ENCODE measurements at places on chromosomes 12 and 14.
A peak's percentile ranks its signal among the peaks of the same experiment; 100 is the strongest.

- no peak for DNase-seq
These were observed 38.0 kb downstream of the GRIP1 start for GRCh38 chr12:66640691-66641460.

- no peak for DNase-seq
These were observed 47.4 kb upstream of the BCL7A start for GRCh38 chr12:121974026-121974985.

GRCh38 chr12:87491089-87491488 is 538.1 kb downstream of the C12orf50 start:
- DNase-seq: no peak

DNA sequence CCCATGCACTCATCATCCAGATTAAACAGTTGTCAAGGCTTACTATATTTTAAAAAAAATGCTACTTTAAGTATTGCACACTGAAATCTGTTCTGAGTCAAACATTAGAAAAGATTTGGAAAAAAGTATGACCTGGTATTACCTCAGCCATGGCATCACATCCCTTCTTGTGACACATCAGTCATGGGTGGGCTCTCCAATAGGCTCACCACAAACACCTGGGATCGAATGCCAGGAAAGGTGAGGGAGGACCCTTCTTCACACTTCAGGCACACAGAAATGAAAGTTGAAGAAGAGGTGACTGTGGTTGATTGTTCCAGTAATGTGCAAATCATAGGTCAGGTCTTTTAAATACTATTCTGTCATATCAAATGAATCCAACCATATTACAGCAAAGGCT is 36.6 kb upstream of the GZMB start:
- DNase-seq: no peak

GRCh38 chr12:3713947-3714346 is 39.0 kb downstream of the CRACR2A start:
- DNase-seq: no peak

- no peak for DNase-seq
These were observed 23.9 kb downstream of the GNG2 start for GRCh38 chr14:51884086-51884927.

DNA sequence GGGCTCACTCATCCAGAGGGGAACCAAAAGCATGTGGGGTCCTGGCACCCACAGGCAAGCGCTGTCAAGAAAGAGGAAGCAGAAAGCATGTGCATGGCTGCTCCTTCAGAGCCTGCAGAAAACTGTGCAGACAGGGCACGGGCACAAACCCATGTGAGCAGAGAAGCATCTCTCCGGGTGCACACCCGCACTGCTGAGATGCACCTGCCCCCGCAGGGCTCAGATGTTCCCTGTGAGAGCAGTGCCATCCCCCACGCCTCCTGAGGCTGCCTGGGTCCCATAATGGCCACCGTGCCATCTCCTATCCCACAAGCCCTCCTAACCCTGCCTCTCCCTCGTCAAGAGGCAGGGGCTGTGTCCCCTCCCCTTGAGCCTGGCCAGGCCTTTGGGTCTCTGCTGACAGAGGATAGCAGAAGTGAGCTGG is 32.3 kb upstream of the INF2 start:
- DNase-seq: no peak

- DNase-seq: no peak
These were observed at the start of gene AKAP6 for GRCh38 chr14:32329146-32329545. AKAP6 (plus strand) TSS chr14:32329298; CDS start chr14:32433494, 104,196 bp downstream.

GRCh38 chr12:88802096-88802706 is 221.9 kb upstream of the KITLG start:
- no peak for DNase-seq

DNA sequence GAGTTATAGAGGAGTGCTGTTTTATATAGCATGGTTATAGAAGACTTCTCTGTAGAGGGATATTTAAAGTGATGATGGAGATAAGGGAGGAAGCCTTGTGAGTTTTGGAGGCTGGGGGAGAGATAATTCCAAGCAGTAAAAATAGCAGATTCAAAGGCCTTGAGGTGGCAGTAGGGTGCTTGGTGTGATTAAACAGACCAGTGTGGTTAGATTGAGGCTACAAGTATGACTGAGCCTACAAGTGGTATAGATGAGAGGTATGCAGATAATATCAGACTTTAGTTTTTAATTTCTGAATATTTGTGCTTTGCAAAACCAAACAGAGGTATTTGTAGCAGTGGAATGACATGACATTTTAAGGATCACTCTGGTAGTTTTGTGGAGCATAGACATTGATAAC is 20.3 kb downstream of the FANCM start:
- no peak for DNase-seq

DNA sequence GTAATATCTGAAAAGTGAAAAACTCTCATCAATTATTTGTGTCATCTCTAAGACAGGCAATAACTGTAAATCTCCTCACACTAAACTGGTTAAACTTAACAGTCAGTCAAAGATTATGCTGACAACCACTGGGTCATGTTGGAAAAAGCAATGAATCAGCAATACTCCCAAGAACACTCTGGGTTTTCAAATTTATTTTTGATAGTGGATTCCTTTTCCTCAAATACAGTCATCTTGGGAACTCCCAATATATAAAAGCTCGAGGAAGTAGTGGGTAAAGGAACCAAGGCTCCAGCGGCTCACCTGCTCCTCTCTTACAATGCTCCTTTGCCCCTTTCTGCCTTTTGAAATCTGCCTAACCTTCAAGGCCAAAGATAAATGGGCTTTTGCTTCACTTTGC is 70.0 kb downstream of the ARMH4 start:
- DNase-seq: no peak

GRCh38 chr12:115455268-115455681 is 771.3 kb upstream of the TBX3 start:
- DNase-seq: no peak

GRCh38 chr14:77221241-77221871 is 39.8 kb downstream of the TMEM63C start:
- DNase-seq: no peak

- DNase-seq: no peak
These were observed 6.3 kb upstream of the PIP4K2C start for GRCh38 chr12:57584690-57585089.

DNA sequence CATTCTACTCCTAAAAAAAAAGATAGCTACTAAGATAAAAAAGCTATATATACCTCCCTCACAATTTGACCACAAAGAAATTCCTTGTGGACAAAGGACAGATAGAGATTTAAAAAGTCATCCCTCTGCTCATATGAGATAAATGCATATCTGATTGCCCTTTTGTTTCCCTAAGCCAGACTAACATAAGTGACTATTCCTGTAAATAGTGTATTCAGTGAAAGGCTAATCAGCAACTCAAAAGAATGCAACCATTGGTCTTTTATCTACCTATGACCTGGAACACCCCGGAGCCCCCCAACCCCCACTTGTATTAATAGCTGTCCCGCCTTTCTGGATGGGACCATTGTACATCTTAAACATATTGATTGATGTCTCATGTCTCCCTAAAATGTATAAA is 6.3 kb upstream of the TMPO start:
- no peak for DNase-seq

DNA sequence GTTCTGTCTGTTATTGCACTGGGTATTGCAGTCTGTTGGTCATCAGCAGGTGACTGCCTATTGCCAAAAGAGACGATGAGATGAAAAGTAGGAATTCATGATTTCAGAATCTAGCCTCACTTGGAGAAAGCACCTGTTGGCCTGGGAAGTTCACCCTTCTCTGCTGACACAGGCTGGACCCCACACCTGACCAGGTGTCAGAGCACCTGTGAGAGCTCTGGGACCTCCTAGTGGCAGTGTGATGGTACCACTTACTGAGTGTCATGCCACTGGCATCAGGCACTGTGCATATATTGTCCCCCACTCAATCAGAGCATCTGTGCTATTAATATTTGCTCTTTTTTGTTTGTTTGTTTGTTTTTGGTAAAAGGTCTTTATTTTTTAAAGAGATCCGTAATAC is 68.0 kb downstream of the RASSF3 start:
- DNase-seq: no peak

DNA sequence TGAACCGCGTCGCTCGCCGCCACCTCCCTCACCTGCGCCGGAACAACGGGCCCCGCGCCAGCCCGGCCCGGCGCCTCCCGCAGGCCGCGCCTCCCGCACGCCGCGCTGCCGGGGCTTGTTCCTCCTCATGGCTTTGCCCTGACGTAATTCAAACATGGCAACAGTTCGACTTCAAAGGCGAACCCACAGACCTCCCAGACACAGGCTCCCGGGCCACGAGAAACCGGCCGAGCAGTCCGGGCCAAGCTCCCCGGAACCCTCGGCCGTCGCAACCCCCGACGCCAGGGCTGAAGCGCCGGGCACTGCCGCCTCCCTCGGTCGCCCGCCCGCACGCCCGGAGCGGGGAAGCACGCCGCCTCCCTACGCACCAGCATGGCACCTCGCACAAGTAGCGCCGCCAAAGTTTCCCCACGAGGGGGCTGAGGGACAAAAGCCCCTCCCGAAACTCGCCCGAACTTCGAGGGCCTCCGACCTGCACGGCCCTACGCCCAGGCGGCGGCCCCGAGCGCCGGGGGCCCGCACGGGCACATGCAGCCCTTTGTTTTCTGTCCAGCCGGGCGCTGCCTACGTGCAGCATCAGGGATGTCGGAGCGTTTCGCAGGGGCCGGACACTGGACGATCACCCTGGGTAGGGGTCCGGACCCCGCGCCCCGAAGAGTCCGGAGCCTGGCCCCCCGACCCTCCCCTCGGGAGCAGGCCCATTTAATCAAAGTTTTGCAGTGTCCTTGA is 1.7 kb downstream of the SINHCAF start:
- peak; percentile 55 for DNase-seq

GRCh38 chr14:29548948-29549370 is 378.7 kb downstream of the PRKD1 start:
- DNase-seq: no peak

GRCh38 chr12:14868916-14869506 is 16.6 kb downstream of the MGP start:
- no peak for DNase-seq

DNA sequence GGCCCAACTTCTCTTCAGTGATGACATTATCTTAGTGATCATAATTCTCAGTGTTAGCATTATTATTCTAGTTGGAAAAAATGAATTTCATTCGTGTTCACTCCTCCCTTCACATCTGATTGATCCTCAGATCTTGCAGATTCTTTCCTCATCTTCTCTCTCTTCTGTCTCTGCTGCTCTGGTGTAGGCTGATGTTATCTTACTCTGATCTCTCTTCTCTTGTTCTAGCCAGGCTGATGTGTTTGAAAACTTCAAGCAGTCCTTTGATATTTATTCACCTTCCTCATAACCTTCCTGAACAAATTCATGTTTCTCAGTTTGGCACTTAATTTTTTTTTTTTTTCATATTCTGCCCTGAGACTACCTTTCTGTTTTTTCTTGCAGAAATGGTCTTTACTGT is 5.6 kb upstream of the TBK1 start:
- DNase-seq: no peak

GRCh38 chr14:76212242-76212641 is 60.5 kb downstream of the GPATCH2L start:
- no peak for DNase-seq

GRCh38 chr12:12788675-12789368 is 3.4 kb downstream of the APOLD1 start:
- DNase-seq: peak; percentile 15

DNA sequence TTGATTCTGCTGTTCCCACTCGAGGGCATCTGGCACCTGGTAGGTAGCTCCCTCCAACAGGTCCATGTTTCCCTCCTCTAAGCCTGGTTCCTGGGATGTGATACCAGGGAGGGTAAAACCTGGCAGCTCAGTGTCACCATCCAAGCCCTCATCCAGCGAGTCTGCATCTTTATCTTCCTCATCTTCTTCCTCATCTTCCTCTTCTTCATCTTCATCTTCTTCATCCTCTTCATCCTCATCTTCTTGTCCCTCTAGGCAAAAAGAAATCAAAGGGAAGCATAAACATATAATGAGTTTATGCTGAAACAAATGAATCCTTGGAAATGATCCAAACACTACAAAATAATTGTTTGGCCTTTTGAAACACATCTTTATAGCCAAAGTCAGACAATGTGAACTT is 55.3 kb downstream of the ARMH4 start:
- no peak for DNase-seq

DNA sequence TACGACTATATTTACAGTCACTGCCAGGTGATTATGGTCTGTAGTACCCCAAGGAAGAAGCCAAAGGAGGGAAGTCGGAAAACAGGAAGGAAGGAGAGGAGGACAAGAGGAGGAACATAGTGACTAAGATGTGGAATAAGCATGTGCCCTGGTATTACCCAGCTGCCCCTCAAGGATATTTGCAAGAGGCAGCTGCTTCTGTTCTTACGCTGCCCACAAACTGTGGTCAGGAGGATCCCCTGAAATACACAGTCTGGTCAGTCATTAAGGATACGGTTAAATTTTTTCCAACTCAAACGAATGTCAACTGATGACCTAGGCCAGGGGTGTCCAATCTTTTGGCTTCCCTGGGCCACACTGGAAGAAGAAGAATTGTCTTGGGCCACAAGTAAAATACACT is 126.5 kb downstream of the CMAS start:
- DNase-seq: no peak

DNA sequence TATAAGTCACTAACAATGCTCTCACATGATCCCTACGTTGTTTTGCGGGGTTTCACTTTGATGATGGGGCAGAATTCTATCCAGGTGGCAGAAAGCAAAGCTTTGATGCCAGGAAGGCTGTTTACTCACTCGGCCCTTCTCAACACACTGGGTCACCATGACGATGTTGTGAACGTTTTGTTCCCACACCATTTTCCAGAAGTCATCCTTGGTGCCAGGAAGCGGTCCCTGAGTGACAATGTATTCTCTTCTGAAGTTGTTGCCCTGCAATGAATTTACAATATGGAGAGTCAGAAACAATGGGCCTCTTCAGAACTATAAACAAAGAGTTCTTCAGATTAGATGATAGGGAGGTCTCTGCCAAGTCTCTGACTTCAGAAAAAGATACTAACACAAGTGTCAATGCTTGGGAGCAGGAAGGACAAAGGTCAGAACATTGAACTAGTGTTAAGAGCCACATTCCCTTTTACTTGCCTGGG is 101.3 kb downstream of the PTPRB start:
- no peak for DNase-seq

- no peak for DNase-seq
These were observed 5.6 kb upstream of the MYL6B start for GRCh38 chr12:56146492-56147460.

DNA sequence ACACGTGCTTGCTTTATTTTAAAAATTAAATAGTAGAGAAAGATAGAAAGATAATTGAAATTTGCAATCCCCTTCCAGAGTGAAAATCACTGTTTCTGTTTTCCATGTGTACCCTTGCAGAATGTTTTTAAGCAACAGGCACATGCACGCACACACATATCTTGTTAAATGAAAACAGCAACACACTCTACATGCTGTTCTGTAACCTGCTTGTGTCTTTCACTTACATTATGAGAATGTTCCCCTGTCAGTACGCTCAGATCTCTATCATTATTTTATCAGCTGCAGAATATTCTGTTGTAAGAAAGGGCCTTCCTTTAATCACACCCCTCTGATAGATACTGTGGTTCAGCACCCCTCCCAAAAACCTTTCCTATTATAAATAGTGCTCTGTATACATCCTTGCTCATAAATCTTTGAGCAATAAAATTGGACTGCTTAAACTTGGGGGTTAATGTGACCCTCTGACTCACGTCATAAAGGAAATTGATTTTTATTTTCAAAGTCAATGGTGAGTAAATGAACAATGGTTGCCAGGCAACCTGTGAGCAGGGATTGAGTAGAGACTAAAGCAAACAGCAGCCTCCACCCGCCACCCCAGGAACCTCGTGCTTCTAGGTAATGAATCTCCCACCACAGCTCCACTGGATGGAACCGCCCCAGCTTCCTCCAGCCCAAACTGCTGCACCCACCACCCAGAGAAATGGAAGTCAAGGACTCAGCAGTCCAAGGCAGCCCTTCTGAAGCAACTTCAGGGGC is 31.9 kb upstream of the CHGA start:
- no peak for DNase-seq
